ENCODE measurements at places on chromosomes 1 and 21. TPM values are rescaled to one million over a fixed set of nuclear protein-coding genes. Genes with fewer than 3 reads are reported as not detected.

Gene S100A1
- total RNA-seq = 3.5 TPM

Gene RNU1-4
- total RNA-seq = under 0.01 TPM

Gene S100A16
- 39.4 TPM for total RNA-seq

Gene ZYG11B
- 112 TPM for total RNA-seq

Gene DCST1
- total RNA-seq = not detected

Gene PAPPA2
- total RNA-seq = 8.4 TPM

Gene DFFB
- 11.7 TPM for total RNA-seq

Gene CYP4B1
- total RNA-seq = 2.5 TPM

Gene HES2
- total RNA-seq = 1.2 TPM

Gene KIF26B
- 10.1 TPM for total RNA-seq

Gene GNG4
- 9.9 TPM for total RNA-seq

Gene OR14K1
- total RNA-seq = not detected

Gene AKNAD1
- 0.16 TPM for total RNA-seq

Gene CFH
- total RNA-seq = 98.1 TPM

Gene MTARC1
- 13.1 TPM for total RNA-seq

Gene MATN1
- 0.33 TPM for total RNA-seq

Gene CYP4Z1
- 0.33 TPM for total RNA-seq

Gene NKAIN1
- 12.1 TPM for total RNA-seq

Gene CYP4A22
- total RNA-seq = not detected

Gene PCP4L1
- 31.3 TPM for total RNA-seq

Gene CSF3R
- 8.8 TPM for total RNA-seq

Gene SZRD1
- total RNA-seq = 32.4 TPM

Gene DCLRE1B
- total RNA-seq = 5.2 TPM

Gene LRRC53
- total RNA-seq = 0.11 TPM

Gene KRTAP19-1
- not detected for total RNA-seq

Gene APOBEC4
- not detected for total RNA-seq

Gene C1orf116
- 2.9 TPM for total RNA-seq

Gene COL8A2
- 65.4 TPM for total RNA-seq

Gene OBSCN
- total RNA-seq = 86.5 TPM

Gene GCSAML
- 0.82 TPM for total RNA-seq

Gene LRRC8C
- total RNA-seq = 9.3 TPM

Gene REN
- not detected for total RNA-seq

Gene RAD54L
- total RNA-seq = 2.1 TPM

Gene ISG20L2
- 14.7 TPM for total RNA-seq

Gene PPT1
- total RNA-seq = 72.4 TPM

Gene KANK4
- total RNA-seq = 18.5 TPM

Gene INTS3
- total RNA-seq = 55.7 TPM

Data from camera-type eye (tissue), 1 donor.